ENCODE measurements at places on chromosomes 7 and 10.

DNA sequence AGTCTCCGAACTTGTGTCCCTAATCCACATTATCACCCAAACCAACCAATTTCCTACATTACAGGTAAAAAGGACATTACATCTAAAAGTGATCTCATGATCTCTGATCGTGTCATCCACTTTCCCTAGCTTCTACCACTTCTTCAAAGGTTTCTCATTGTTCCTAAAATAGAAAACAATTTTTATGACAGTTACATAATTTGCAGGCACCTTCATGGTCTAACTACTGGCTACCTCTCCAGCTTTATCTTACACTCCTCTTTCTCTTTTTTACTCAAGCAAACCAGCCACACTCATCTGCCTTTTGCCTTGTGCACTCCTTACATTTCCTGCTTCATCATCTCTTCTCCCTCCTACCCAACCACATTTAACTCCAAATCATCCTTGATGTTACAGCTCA lies 886.7 kb upstream of the SORCS1 start:
- DNase-seq = no peak

GRCh38 chr7:2761801-2762497 lies 73.9 kb downstream of the AMZ1 start:
- DNase-seq = no peak

DNA sequence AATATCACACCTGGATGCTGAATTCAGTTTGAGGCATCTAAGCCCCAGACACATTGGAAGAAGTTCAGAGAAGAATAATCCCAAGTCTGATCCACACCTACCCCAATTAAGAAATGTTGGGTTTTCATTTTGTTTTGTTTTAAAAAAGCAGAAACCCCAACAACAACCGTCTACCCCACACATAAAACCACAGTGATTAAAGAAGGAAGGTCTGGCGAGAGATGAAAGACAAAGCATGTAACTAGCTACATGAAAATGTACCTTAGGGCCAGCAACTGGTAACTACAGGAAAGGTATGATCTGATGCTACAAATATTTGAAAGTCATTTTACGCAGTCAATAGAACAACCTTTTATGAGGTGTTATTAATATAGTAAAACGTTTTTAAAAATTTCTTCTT lies 1112.3 kb downstream of the GATA3 start:
- DNase-seq = no peak

GRCh38 chr7:23655433-23655832 lies 24.6 kb upstream of the FAM221A start:
- DNase-seq = no peak

DNA sequence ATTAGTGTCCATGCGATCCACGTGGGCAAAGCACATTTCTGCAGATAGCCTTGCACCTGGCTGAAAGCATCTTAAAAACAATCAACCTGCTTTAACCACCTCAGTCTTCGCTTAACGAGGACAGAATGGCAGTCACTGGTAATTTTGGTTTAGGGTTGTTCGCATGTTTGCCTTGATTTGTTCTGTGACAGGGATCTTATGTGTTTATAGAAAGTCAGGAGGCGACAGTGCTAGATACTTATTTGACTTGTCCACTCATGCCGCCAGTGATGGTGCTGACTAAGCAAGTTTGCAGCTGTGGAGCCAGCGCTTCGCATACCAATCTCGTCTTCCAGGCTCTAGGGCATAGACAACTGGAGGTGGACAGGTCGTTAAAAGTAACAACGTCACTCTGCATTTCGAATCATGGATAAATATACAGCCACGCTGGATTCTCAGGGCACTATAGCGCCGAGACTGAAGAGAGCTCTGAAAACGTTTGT lies 1.2 kb upstream of the TMEM243 start:
- DNase-seq = no peak

GRCh38 chr10:85026878-85027467 lies 698.6 kb downstream of the CCSER2 start:
- no peak for DNase-seq

DNA sequence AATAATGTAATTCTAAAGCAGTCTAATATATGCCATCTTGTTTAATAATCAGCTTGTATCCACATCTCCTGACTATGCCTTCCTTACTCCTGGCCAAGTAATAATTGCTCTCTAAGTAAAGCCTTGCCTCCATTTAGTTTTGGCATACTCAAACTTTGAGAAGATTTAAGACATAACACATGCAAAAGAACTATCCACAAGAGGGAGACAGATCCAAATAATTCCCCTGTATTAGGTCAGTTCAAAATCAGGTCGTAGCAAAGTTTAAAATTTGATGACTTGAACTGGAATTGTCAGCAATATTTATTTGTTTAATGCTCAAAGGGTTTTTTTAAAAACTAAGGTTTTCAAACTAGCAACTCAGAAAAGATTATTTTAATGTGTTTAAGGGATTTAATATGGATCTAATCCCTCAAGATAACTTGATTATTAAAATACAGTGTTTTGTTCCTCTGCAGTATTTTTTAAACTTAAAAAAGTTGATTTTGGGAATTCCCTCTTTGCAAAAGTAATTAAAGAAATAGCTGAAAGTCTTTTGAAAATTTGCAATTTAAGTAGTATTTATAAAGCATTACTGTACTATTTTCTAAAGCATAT lies 95.3 kb downstream of the HDAC9 start:
- DNase-seq = no peak

GRCh38 chr10:131770946-131771633 lies 129.7 kb upstream of the PPP2R2D start:
- no peak for DNase-seq

DNA sequence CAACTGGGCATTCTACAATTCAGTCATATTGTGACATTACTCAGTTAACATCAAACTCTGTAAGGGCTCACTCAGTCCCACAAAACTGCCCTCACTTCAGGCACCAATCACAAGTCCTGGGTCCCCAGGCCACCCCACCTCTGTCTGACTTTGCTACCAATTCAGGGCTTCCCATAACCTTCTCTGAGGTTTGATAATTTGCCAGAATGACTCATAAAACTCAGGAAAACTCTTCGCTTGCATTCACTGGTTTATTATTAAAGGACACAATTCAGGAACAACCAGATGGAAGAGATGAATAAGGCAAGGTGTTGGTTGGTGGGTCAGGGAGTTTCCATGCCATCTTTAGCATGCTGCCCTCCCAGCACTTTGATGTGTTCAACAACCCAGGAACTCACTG lies 41.3 kb downstream of the AVL9 start:
- peak; percentile 82 for DNase-seq

DNA sequence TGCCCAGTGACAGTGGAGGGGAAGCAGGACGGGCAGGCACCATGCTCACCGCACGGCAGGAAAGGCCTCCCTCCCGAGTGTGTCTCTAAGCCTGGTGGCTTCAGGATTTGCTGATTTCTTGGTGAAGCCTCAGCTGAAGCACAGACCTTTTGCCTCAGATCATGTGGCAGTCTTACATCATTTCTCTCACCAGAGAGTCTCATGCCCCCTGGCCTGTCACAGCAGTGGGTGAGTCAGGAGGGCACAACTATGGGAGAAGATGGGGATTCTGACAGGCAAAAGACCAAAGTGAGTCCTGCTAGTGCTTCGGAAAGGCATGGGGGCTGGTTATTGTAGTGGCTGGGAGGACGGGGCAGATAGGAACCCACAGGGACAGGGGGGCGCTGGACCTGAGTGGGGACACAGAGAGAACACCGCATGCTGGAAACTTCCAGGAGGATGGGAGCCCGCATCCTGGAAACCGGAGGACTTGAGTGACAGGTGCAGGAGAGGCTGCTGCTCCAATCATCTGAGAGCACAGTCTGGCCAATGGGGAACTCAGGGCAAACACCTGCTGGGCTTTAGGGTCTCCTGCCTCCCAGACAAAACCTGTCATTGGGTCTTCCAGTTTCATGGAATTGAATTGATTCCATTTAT lies 166.8 kb downstream of the ADARB2 start:
- no peak for DNase-seq

DNA sequence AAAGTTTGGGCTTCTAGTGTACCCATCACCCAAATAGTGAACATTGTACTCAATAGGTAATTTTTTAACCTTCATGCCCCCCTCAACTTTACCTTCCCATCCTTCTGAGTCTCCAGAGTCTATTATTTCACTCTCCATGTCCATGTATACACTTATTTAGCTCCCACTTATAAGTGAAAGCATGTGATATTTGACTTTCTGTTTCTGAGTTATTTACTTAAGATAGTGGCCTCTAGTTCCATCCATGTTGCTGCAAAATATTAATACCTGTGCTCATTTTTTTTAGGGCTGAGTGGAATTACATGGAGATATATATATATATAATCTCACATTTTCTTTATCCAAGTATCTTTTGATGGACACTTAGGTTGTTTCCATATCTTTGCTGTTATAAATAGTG lies 21.1 kb upstream of the PHF14 start:
- DNase-seq = no peak

- no peak for DNase-seq
Observed at GRCh38 chr7:101243646-101244374, 1.1 kb downstream of the FIS1 start.

GRCh38 chr10:109968953-109969759 lies 38.6 kb upstream of the ADD3 start:
- DNase-seq = no peak

- DNase-seq = no peak
Observed at GRCh38 chr7:140562926-140563481, 77.6 kb downstream of the DENND2A start.

DNA sequence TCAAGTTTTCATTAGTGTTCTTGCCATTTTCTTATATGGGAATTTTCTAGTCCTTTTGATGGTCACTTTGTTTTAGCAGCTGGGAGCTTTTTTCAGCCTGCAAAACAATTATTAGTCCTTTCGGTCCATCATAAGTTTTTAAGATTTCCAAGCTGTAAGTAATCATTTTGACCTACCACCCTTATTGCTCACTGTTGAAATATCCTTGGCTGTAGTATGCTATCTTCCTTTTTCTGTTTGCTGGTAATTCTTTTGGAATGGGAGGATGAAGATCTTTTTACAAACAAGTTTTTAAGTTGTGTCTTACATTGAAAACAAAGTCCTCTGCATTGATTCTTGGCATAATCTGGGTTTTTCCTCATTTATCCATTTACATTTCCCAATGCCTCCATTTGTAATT lies 24.0 kb downstream of the BZW2 start:
- no peak for DNase-seq

DNA sequence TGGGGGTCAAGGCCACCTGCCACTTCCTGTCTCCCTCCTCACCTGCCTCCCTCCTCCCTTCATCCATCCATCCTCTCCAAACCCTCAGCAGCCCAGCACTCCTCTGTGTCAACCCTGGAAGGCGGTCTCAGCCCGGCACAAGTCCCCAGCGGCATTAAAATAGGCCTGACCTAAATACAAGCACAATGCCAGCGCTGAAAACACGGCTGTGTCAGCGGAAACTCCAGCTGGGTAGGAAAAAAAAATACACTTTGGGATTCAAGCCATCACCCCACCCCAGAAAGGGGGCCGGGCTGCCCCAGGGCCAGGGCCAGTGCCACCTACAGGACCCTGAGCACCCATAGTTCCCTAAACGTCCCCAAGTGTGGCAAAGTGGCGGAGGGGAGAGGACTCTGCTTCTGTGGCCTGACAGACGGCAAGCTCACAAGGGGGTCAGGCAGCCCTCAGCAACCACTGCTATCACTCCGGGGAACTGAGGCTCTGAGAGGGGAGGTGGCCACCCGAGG lies 22.7 kb upstream of the GTF2IRD1 start:
- no peak for DNase-seq

DNA sequence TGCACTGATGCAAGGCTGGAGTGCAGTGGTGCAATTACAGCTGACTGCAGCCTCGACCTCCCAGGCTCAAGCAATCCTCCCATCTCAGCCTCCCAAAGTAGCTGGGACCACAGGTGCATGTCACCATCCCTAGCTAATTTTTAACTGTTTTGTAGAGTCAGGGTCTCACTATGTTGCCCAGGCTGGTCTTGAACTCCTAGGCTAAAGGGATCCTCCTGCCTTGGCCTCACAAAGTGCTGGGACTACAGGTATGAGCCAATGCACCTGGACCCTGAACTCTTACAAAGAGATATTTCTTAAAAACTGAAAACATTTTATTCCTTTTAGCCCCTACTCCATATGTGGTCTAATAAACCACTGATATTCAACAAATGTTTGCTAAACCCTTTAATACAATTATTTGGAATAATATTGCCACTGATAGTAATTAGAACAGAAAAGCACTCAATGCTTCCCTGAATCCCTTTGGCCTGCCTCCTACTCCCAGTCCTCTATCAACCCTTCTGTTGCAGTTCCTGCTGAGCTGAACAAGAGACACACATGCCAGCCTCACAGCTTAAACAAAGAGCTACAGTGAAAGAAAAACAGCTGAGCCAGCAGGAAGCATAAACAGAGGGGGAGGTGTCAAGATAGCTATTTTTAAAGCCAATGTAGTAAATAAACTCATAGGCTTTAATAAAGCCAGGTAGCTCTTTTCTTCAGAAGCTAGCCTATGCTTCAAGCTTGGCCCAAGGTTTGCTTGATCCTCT lies 7.0 kb upstream of the GNAI1 start:
- no peak for DNase-seq

DNA sequence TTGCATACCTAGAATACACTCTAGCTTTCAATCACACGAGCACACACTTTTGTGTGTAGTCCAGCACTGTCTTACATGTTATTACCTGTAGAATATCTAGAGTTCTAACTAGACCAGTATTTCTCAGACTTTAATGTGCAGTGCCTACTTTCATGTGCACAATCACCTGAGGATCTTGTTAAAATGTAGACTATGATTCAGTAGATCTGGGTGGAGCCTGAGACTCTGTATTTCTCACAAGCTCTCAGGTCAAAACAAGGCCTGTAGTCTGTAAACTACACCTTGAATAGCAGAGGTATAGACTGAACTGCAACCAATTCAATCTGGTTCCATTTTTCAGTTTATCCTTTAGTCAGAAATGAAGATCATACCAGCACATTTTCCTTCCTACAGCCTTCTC lies 11.1 kb downstream of the IFIT2 start:
- no peak for DNase-seq

DNA sequence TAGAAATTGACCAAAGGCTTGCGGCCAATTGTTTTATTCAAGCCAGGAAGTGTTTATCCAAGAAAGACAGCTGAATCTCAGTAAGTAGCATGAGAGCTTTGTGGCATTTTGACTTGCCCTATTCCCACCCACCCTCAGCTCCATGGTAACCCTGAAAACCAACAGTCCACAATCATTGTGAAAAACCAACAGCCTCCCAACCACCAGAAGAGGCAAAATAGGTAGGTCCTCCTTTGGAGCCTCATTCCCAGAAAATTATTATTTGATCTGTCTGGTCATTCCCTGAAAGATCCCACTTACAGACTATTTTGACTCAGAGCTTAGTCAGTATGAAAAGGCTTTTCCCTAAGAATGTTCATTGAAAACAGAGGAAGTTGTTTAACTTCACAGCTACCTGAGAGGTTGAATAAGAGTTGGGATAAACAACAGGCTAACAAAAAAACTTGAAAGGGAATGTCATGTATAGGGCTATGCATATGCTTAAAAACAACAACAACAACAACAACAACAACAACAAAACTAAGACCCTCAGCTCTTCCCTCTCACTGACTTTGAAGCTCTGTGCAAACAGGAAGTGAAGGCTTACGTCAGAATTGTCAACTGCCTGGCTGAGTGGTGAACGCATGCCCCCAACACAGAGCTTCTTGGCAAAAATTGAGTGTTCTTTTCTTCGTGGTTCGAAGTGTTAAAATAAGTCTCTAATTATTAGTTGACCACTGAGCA lies 11.2 kb downstream of the KPNA7 start:
- no peak for DNase-seq

Measured in epithelial cell of proximal tubule (primary cell).